ENCODE measurements at places on chromosomes 16 and 17.

DNA sequence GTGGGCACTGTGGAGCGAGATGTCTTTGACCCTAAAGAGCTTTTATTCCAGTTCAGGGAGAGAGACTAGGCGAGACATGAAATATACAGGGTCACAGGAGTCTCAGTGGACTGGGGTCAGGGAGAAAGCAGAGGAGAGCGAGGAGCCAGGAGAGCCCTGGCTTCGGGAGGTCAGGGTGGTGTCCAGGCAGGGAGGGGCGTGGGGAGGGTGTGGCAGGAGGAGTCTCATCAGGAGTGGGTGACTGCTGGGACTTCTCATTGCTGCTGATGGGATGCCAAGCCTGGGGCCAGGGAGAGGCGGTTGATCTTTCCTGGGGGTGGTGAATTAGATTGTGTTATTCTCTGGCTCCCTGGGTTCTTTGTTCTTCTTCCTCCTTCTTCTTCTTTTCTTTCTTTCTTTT is 22.4 kb upstream of the USP7 start:
- DNase-seq: no peak

- DNase-seq: peak; percentile 80
Measured at GRCh38 chr16:85902366-85903155, 3.6 kb downstream of the IRF8 start.

GRCh38 chr17:27244491-27245223 is 49.3 kb upstream of the WSB1 start:
- peak; percentile 18 for DNase-seq

GRCh38 chr17:80931421-80932265 is 60.0 kb upstream of the CHMP6 start:
- DNase-seq: no peak

GRCh38 chr16:81261049-81261648 is 22.7 kb downstream of the BCO1 start:
- DNase-seq: no peak

- no peak for DNase-seq
Measured at GRCh38 chr16:48526058-48526957, 83.7 kb downstream of the N4BP1 start.

DNA sequence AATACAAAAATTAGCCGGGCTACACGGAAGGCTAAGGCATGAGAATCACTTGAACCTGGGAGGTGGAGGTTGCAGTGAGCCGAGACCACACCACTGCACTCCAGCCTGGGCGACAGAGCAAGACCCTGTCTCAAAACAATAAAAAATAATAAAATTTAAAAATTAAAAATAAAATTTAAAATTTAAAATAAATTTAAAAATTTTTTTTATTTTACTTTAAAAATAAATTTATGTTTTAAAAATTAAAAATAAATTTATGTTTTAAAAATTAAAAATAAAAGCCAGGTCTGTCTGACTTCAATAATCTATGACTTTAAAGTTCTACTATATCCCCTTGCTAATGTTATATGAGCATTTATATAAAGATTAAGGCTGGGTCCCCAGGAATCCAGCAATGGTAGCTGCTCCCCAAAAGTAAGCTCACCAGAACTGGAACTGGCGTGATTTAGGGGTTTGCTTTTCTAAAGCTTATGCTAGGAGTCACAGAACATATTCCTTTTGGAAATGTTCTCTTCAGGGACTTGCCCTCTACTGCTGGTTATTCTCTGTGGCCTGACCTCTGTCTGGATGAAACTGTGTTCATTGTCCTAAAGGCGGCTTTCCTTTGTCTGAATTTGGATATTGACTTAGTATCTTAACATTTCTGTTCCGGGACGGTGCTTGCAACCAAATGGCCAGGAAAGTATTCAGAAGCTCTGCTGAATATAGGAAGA is 140.2 kb upstream of the NOL11 start:
- DNase-seq: no peak

DNA sequence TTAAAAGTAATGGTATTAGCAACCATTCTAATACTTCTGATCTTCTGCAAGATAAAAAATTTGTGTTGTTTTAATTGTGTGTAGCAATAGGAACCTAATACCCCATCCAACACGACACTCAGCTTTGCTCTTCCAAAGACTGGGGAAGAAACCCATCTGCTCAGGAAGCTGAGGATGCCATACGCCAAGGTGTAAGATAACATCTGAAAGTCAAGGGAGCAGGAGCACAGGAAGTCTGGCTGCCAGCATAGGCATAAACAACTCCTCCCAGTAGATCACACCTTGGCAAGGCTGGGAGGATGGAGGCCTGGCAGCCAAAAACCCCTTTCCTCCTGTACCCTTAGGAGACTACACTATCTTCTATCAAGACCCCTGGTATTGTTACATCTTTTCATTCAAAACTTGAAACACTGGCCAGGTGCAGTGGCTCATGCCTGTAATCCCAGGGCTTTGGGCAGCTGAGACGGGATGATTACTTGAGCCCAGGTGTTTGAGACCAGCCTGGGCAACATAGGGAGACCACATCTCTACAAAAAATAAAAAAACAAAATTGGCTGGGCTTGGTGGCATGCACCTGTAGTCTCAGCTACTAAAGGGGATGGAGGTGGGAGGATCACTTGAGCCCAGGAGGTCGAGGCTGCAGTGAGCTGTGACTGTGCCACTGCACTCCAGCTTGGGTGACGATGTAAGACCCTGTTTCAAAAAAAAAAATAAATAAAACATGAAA is 5.7 kb upstream of the SPHK1 start:
- no peak for DNase-seq

- DNase-seq: no peak
Measured at GRCh38 chr16:9929836-9930235, 252.4 kb downstream of the GRIN2A start.

DNA sequence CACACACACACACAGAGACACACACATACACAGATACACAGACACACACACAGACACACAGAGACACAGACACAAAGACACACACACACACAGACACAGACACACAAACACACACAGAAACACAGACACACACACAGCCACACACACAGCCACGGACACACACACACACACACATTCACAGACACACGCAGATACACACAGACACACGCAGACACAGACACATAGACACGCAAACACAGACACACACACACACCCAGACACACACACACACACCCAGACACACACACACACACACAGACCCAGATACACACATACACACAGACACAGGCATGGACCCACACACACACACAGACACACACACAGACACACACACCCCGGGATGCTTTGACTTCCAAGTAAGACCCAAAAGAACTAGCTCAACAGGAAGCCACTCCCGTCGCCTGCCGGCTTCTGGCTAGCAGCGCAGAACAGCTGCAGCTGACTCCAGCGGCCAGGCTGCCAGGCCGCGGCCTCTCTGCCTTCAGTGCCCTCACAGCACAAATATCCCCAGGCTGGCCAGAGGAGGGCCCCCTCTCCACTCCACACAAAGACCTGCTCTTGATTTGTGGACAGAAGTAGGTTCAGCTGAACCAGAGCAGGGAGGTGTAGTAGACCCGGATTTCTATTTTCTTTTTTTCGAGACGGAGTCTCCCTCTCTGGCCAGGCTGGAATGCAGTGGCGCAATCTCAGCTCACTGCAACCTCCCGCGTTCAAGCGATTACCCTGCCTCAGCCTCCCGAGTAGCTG is 6.0 kb upstream of the CHRNE start:
- peak; percentile 82 for DNase-seq

DNA sequence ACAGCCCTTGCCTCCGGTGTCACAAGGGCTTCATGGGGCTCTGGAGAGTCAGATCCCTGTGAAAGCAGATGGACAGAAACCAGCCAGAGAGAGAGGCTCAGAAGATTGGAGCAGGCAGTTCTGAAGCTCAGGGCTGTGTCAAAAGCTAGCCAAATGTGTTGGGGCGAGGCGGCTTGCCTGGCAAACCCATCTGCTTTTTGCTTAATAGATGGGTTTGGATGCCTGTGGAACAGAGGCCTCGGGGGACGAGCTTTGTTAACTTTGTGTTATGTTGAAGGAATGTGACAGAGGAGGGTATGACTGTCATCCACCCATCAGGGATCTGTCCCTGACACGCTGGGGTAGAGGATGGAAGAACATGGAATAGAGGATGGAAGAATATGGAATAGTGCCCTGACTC is 21.0 kb upstream of the SLC12A3 start:
- no peak for DNase-seq

DNA sequence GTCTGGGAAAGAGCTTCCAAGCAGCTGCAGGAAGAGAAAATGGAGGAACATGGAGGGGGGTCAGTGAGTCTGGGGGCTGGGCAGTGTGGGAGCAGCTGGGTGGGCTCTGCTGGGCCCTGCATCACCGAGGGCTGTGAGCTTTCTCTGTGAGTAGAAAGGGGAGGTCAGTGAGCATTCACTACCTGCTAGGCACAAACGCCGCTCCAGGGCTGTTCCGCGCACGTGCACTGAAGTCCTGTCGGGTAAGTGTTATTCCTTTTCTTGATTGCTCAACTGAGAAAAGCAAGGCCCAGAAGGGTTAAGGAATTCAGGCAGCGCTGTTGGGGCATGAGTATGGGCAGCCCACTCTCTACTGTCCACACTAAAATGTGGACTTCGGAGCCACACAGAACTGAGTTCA is 4.7 kb downstream of the CACNG5 start:
- no peak for DNase-seq

DNA sequence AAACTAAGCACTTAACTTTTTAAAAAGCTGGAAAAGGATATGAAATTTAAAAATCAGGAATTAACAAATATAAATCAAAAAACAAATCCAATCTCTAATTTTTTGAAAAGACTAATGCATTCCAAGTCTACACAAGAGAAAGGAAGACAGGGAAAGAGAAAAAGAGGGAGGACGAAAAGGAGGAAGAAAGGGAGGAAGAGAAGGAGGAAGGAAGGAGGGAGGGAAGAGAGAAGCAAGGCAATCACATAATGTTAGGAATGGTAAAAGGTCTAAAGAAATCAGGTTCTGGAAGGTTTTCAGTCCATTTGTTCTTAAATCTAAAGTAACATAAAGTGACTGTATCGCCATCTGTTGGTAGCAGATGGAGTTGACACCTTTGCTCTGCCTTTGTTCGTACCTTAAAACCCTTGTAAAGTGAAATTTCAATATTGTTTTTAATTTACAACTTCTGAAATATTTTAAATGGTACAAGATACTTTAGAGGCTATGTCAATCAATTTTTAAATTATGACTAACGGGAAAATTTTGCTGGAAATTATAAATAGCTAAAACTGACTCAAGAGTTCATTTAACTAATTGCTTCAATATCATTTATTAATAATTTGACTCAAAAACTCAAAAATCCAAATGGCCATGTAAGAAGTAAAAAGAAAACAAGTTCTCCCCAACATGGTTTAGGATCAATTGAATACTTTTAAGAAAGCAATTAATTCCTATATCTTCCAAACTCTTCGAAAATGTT is 20.4 kb upstream of the CDYL2 start:
- DNase-seq: peak; percentile 57

DNA sequence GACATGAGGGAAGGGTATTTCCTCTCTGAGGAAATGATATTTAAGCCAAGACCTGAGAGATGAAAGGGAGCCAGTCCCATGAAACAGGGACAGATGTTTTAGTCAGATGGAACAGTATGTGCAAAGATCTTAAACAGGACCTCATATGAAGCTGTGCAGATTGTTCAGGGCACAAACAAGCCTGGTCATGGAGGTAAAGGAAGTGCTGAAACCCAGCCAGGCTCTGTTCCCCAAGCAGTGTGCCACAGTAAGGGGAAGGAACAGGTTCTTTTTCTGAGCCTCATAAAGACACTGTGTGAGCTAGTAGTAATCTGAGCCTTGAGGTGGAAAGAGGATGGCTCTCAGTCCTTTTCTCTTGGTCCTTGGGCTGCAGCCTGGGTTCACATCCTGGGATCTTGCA is 159.9 kb downstream of the ANKFN1 start:
- DNase-seq: no peak

DNA sequence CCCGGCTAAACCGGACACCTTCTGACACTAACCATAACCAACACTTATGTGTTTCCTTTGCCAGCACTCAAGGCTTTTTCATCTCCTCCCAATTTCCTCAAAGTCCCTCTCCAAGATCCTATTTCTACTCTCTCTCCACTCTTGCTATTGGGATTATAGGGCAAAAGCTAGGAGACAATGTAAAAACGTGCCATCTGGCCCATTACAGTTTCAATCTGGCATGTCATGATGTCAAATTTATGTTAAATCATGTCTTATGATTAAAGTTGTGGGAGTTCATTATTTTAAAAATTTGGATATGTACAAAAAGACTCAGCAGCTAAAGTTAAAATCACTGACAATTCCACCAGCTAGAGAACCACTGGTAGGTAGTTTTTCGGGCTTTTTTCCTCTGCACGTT is 77.3 kb downstream of the ZFHX3 start:
- no peak for DNase-seq

DNA sequence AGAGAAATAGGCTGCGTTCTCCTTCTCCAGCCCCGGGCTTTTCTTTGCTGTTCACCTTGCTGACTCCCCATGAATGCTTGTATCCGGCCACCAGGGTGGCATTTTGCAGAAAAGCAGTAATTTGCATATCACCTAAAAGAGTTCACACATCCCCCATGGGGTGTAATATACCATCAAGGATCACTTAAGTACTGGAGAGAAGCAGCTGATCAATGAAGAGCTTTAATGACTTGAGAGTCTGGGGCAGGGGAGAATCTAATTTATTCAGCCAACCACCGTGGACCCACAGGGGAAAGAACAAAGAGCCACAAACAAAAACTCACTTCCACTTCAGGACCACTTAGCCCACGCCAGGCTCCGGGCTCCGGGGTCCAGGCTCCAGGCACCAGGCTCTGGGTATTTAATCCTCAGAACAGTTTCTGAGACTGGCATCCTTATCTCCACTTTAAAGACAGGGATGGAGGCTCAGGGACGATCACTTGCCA is 33.9 kb upstream of the SEC14L1 start:
- DNase-seq: peak; percentile 24

DNA sequence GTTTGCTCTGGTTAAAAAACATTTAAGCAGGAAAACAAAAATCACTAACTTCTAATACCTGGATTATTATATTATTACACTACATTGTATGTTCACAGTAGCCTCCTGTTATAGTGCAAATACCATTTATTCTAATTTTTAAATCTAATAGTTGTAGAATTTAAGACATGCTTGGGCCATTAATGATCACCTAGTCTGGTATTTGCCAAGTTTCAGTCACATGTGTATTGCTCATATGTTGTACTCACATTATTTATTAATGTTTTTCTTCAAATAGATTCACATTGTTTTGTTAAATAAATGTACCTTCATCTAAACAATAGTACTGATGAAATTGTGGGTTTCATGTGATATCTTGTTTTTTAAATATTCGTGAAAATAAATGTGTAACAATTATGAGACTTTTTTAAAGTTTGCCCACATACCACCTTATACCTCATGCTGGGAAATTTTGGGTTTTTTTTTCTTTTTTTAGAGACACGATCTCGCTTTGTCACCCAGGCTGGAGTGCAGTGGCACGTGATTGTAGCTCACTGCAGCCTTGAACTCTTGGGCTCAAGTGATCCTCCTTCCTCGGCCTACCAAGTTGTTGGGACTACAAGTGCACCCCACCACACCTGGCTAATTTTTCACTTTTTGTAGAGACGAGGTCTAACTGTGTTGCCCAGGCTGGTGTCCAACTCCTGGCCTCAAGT is 5.9 kb downstream of the ZNF771 start:
- no peak for DNase-seq

GRCh38 chr16:7919782-7920181 is 587.1 kb downstream of the RBFOX1 start:
- no peak for DNase-seq
